Kidney tubule cell (primary cell): ENCODE measurements at places on chromosomes 4 and X.

DNA sequence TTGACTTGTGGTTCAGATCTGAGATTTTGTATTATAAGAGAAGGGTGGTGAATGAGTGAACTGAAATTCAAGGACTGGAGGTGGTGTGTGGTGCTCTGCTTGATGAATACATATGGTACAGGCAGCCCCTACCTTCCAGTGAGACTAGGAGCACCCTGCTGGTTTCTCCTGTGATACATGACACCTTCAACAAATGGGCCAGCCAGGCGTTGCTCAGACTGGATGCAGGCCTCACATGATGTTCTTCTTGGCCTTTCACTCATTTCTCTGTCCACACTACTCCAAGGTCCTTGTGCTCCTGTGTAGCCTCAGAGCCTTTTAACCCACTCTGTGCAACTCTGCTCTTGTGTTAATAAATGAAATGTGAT lies 67.2 kb downstream of the FNIP2 start:
- DNase-seq, result no peak

- no peak for DNase-seq
Observed at GRCh38 chrX:29143756-29144155, 556.5 kb downstream of the IL1RAPL1 start.

DNA sequence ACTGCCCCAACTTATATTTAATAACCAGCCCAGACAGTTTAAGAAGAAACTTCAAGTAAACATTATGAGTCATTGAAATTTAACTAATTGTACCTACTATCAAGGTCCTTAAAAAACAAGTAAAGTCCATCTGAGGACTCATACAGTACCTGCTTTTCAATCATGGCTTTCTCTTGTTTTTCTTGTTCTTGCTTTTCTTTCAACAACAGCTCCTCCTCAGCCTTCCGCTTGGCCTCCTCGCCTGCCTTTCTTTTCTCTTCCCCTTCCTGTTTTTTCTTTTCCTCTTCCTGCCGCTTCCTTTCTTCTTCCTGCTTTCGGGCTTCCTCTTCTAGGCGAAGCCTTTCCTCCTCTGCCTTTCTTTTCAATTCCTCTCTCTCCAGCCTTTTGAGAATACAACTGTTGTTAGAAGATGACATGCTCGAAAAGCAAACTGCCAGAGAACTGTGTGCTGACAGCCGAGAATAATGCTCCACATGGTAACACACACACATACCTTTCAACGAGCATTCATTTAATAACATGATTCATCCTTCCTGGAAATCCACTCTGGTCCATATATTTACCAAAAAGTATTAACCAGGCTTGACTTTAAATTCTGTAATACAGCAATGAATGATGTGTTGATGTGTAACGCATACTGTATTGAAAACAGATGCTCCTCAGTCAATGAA lies 25.2 kb upstream of the BCLAF3 start:
- DNase-seq, result no peak

GRCh38 chr4:154078504-154079350 lies 289.8 kb upstream of the SFRP2 start:
- DNase-seq, result no peak
